GM19239 (cell line): ENCODE measurements at places on chromosomes 12 and 14.

GRCh38 chr14:33309106-33309505, 370.4 kb downstream of the NPAS3 start:
- no peak for DNase-seq

DNA sequence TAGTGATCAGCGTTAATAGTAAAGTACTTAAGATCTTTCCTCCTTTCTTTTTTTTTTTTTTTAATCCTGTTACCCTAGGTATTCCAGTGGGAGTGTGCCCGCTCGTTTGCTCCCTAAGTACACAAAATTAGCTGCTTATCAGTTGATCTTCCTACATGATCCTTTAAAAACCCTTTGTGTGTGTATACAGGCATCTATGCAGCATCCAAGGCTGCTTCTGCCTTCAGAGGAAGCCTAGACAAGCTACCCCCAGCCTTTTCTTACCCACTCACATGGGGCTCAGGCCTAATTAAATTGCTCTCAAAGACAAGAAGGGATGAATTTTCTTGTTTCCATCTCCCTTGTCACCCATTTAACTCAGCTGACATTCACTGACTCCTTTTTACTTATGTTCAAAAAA, 343.4 kb upstream of the LMO3 start:
- DNase-seq, result no peak

- no peak for DNase-seq
Measured at GRCh38 chr12:27500546-27500945, 23.5 kb upstream of the PPFIBP1 start.

GRCh38 chr12:89999699-90000505, 291.3 kb upstream of the ATP2B1 start:
- DNase-seq, result no peak

- DNase-seq, result no peak
Measured at GRCh38 chr14:80637756-80638619, 303.6 kb downstream of the CEP128 start.

DNA sequence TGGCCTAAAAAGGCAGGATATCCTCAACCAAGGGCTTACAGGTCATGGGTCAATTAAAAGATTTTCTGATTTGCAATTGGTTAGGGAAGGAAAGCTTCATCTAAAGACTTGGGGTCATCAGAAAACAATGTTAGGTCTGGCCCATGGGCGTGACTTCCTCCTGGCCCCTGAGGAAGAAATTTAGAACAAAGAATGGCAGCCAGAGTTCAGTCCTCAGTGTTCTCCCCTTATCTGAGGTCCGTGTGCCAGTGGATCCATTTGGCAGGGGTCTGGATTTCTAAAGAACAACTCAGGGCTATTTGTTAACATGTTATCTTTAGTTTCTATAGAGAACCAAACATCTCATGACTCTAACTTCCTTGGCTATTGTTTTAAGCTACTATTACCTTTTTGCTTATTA, 27.8 kb upstream of the NFYB start:
- DNase-seq, result no peak

- no peak for DNase-seq
Measured at GRCh38 chr14:85131226-85131922, 398.6 kb upstream of the FLRT2 start.

DNA sequence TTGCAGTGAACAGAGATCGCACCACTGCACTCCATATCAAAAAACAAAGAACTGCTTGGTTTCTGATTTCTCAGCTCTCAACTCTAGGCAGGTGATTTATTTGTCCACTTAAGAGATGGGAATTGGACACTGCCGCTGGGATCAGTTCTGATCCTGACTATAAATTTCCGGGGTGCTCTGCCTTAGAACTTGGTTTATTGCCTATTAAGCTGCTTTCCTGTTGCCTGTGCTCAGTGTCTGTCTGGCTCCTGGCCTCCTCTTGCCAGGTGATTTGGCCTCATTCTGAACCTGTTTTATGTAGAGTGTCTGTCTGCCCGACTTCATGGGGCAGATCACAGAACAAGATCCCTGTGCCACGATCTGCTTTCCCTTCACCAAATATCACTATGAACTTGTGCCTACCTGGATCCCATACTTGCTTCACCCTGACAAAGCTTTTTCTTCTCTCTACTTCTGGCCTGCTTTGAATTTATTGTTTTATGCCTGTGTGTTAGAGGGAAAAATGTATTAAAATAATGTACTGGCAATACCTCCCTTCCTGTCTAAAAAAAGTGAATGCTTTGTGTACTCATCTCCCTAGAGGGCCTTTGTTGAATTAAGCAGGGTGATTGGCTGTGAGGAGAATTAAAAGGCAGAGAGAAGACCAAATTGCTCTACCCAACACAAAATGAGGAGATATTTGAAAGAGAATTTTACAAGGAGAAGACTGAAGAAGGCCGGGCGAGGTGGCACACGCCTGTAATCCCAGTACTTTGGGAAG, 27.6 kb downstream of the CDKN1B start:
- no peak for DNase-seq

DNA sequence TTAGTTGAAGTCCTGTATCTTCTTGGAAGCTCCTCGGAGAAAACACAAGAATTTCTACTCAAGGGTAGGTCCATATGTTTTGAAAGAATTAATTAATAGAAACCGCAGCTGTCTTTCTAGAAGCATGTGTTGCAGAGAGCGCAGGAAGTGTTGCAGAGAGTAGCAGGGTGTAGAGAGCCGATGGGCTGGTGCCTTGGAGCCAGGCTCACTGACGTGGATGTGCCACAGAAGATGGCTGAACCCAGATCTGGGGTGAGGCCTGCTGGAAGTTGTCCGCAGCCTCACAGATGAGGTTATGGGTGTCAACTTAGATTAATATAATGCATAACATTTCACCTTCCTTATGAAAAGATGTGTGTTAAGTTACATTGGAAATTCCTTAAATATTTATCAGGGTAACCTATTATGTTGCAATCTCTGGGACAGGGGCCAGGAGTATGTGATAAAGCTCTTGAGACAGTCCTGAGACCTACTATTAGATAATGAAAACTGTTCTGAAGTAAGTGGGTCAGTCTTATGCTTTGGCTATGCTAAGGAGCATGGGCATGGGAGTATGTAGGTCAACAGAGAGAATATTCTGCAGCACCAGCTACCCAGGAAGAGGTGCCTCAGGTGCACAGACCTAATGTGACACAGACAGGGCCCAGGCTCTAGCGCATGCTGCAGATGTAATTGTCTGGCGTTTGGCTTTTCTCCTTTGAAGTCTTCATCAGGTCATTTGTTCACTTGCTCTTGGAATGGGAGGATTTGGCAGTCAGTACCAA, 973.3 kb downstream of the BCL11B start:
- no peak for DNase-seq
